ENCODE measurements at places on chromosomes 3 and 15.

- DNase-seq: no peak
Observed at GRCh38 chr3:89912031-89912430, 804.6 kb downstream of the EPHA3 start.

DNA sequence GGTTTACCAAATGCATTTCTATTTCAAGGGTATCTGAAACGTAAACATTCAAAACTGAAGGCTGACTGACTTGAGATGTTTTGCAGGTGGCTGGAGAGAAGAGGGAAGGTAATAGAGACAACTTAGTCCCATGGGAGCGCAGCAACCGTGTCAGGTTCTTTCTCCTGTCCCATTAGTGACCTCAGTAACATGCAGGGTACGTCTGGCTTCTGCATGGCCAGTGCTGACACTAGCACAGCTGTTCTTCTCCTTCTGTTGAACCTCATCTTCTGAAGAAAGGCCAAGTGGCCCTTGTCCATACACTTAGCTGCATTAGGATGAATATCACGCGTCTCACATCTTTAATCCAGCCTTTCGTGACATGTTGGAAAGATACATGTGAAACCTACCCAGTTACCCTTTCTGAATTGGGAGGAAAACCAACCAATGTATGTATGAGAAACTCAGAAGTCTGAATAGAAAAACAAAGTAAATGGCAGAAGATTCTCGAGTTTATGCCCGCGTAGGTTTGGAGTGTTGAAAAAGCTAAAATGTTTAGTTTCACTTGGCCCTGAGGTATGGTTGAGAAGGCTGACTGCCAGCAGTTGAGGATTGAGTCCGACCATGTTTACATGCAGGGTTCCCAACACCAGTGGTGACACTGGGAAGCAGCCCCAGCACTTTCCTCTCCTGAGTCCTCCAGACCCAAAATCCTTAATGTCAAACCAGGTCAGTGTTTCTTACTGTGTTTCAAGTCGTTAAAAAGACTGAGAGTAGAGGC, 10.3 kb downstream of the NCBP2 start:
- DNase-seq: no peak

GRCh38 chr3:194906970-194907629, 221.4 kb downstream of the FAM43A start:
- no peak for DNase-seq

DNA sequence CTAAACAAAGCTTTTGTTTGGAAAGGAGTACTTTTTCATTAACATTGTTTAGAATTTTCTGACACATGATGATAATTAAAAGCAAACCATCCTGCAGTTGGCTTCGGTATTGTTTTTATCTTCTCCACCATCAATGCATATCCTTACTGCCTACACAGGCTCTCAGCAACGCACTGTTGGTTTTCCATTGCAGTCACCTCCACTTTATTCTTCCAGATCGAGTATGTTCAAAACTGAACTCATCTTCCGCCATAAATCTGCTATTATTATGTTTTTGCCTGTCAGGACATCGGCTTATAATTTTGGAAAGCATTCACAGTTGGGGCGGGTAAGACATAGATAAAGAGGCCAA, 589 bp upstream of the SENP5 start:
- no peak for DNase-seq

DNA sequence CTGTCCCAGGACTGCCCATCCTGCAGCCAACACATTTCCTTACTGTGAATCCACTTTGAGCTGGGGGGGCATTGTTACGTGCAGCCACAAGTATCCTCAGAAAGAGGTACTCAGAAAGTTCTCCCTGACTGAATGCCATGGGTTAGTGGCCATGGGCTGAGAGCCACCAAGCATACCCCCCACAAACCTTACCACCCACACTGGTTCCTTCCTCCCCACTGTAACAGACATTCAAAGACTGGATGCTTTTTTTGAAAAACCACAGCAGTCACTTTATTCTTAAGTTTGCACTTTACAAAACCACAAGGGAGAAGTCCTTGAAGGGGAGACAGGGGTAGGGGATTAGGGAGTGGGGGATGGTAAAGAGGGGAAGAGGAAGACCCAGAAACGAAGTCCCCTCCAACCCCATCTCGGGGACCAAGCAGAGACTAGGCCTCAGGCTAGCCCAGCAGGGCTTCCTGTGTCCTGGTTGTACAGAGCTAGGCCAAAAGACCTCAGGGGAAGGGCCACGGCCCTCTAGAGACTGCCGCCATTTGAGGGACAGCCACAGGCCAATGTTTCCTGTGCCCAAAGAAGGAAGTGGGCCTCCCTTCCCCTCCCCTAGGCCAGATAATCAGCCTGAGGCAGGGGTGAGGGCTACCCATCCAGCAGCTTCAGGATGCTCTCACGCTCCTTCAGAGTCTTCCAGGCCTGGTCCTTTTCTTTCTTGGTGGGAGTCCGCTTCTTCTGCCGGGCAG, 10.1 kb upstream of the CAMK1 start:
- no peak for DNase-seq

- no peak for DNase-seq
Observed at GRCh38 chr15:99143242-99143641, 38.4 kb downstream of the SYNM start.

GRCh38 chr3:21433751-21434150, 317.3 kb downstream of the ZNF385D start:
- DNase-seq: no peak

DNA sequence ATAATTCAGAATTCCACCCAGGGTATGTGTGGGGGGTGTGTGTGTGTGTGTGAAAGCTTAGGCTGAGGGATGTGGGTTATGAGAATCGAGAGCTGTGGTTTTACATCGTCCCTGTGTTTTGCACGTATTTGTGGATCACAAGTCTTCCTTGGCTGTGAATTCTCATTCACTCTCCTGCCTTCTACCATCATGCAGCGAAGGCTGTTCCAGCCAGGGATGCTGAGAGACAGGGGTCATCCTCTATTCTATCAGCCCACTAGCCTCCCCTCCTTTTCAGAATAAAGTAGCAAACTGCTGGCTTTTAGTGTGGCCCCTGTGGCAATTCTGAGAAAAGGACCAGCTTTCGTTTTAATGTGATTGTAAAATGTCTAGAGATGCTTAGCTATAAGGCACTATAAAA, 460.6 kb upstream of the NR2F2 start:
- no peak for DNase-seq

DNA sequence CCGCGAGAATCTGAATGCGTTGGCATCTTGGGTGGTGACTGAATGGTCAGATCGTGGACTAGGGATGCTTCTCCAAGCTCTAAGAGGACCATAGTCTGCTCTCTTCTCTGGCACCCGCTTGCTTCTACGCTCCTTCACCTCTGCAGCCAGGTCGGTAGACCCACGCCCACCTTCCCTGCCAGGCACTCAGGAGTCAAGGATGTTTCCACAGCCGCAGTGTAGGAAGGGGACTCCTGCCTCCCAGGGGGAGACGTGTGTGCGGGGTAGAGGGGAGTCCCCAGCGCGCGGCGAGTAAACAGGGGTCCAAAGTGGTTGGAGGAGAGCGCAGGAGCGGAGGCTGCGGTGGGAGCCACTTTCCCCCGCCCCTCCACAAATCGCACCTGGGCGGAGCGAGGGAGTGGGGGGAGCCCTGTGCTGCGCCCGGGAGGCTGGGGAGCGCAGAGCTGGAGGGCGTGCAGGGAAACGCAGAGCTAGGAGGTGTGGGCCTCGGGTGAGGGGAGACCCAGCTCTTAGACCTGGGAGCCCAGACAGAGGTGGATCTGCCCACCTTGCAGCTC, 1.7 kb downstream of the LRRC3B start:
- no peak for DNase-seq

DNA sequence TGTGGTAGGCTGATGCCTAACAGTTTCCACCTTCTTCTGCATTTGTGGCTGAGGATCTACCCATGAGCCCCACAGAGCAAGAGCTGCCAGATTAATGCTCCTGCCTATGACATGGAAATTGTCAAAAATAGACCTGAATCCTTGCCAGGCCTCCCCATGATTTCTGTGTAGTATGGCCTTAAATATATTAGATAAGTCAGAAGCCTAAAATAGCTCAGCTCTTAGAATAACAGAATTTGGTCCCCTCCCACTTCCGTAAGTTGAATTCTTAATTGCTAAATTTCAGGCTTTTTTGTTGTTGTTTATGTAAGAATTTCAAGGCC, 129.0 kb downstream of the SERPINI1 start:
- DNase-seq: no peak

DNA sequence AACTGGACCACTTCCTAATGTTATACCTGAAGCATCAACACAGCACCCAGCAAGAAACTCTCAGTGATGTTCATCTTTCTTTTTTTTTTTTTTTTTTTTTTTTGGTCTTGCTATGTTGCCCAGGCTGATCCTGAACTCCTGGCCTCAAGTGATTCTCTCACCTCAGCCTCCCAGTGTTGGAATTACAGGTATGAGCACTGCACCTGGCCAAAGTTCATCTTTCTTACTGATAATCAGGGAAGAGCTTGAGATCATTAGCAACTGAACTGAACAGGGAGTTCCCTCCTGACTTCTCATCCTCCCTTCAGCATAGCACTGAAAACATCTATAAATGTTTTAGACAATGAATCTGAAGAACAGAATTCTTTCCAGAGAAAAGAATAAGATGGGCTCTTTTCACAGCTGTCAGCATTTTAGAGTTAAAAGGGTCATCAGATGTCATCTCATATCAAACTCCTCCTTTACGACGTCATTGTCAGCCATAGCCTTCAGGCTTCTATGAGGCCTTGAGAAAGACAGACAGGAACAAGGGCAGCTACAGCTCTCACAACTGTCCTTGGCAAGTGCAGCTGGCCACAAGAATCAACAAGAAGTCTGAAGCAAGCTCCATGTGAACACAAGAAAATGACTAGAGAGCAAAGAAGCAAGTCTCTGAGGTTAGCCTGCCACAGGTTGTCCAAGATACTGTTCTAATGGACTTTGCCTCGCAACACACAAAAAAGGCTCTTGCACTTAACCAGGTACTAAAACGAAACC, 33.8 kb downstream of the SCAP start:
- no peak for DNase-seq

GRCh38 chr3:108091498-108092250, 843 bp upstream of the CD47 start:
- DNase-seq: no peak

- no peak for DNase-seq
Observed at GRCh38 chr15:75235051-75235673, 23.0 kb upstream of the GOLGA6C start.

DNA sequence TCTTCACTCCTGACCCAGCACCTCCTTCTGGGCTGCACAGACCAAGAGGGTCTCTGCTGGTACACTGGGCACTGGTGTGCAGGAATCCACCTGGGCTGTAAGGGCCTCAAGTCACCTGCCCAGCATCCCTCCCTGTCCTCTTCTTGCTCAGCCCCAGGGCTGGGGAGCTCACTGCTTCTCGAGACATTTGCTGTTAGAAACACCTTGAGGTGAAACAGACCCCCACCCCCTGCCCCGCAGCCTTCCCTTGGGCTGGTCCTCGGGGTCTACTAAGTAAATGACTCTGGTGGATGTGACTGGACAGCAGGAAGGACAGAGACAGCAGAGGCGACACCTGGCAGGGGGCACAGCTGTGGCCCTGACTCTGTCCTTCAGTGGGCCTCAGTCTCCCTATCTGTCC, 29.1 kb downstream of the LOXL1 start:
- no peak for DNase-seq

- peak; percentile 21 for DNase-seq
Observed at GRCh38 chr3:62128051-62128450, 245.3 kb downstream of the FEZF2 start.

GRCh38 chr15:25244731-25245585, 193.9 kb downstream of the UBE3A start:
- DNase-seq: no peak

DNA sequence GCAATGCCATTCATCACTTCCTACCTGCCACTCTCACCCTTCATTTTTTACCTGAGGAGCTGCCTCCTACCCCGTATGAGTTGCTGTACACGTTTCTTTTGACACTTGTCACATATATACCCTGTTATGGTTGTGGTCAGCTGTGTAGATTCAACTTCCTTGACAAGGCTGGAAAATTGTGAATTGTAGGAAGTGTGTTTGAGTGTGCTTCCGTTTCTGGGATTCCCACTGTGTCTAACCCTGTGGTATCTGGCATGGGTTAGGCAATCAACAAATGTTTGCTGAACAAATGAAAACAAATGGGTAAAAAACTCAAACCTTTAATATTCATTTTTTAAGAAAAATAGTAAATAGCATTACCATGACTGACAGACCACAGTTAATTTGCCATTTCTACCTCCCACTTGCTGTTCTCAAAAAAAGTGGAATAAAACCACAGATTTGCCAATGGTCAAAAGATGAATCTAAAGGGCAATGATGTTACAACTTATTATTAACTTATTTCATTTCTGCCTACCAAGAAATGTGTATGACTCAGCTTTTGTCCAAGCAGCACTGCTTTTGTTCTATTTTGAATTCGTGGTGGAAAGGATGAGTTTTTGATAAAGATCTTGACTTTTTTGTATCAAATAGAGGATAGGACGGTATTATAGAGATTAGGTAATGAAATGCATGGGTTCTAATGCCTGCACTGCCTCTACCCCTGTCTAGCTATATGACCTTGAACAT, 404.6 kb downstream of the LPP start:
- no peak for DNase-seq

DNA sequence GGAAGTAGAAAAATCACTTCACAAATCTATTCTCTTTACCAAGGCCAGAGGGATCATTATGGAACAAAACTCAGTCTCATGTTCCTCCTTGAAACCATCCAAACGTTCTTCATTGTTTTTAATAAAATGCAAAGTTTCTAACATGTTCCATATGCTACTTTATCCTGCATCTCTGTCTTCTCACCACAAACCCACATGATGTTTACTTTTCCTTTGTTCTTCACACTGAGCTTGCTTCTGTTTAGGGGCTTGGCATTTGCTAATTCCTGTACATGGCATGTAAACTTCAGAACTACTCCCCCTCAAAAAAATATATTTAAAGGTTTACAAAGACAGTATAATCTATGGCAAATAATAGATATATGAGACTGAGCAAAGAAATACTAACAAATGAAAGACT, 651.4 kb downstream of the OTOL1 start:
- no peak for DNase-seq

DNA sequence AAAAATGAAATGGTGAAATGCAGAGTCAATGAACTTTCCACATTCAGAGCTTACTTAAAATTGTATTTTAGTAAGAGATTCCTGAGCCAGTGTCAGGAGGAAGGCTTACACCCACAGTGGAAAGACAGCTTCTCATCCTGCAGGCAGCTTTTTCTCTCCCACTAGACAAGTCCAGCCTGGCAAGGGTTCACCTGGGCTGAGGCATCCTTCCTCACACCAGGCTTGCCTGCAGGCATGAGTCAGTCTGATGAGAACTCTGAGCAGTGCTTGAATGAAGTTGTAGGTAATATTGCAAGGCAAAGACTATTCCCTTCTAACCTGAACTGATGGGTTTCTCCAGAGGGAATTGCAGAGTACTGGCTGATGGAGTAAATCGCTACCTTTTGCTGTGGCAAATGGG, 3.1 kb downstream of the CCR4 start:
- no peak for DNase-seq

GRCh38 chr3:165440380-165440779, 244.2 kb upstream of the SLITRK3 start:
- no peak for DNase-seq

DNA sequence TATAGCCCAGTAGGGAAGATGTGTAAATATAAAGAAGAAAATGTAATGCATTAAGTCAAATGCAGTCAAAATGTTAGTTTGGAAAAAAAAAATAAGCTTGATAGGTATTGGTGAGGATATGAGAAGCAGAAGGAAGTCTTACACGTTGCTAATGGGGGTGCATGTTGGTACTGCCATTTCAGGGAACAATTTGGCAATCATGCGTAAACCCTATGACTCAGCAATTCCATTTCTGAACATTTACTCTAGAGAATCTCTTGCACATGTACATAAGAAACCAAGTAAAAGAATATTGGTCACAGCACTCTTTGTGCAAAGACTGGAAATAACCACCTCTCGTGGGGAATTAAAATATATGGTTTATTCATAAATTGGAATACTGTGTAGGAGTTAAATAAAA, 35.5 kb upstream of the TIMP4 start:
- DNase-seq: peak; percentile 67
